ENCODE measurements at places on chromosomes 11 and 22.

DNA sequence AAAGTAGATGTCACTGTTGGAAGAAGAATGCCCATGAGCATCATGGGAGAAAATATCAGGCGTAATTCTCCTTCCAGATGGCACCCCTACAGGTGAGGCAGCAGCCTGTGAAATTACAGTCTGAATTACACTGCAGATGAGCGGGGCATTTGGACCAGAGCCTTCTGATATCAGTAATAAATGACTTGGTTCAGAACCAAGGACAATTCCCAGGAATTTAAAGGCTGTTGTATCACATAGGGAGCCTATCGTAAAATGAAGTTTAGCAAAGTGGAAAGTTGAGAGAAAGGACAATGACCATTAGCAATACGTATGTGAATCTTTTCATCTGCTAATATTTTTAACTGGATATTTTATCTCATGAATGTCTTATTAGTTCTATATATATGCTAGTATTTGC, 61.3 kb downstream of the PRMT3 start:
- DNase-seq = no peak

DNA sequence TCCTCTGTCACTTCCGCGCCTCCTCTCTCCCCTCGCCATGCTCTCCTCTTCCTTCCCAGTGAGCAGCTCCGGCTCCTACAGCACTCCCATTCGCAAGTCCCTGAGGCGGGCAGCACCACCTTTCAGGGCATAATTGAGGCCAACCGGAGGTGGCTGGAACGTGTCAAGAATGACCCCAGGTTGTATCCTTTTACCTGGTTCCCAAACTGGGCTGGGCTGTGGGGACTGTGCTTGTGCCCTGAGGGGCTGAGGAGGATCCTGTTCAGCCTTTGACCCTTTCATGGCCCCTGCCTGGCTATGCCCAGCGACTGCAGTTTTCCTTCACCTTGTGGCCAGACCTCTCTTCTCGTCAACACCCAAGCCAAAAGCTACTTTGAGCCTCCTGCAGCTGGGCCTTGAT, 84.1 kb downstream of the CEP164 start:
- no peak for DNase-seq

- no peak for DNase-seq
These were observed 81.9 kb upstream of the HEPHL1 start for GRCh38 chr11:93939084-93939760.

DNA sequence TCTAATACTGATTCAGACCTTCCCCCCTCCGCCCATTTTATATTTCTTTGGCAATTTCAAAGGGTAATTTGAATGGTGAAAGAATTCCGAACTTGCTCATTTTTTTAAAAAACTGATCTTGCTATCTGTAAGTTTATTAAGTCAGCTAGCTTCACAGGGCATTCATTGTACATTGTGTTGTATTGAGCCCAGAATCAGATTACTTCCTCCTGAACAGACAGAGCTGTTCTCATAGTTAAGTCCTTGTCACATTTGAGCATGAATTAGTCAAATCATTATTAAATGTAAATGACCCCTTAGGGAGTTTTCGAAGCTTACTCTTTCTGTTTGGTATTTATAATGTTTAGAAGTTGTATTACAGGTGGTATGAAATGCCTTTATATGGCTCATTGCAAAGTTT, 34.4 kb downstream of the CYP2R1 start:
- no peak for DNase-seq

DNA sequence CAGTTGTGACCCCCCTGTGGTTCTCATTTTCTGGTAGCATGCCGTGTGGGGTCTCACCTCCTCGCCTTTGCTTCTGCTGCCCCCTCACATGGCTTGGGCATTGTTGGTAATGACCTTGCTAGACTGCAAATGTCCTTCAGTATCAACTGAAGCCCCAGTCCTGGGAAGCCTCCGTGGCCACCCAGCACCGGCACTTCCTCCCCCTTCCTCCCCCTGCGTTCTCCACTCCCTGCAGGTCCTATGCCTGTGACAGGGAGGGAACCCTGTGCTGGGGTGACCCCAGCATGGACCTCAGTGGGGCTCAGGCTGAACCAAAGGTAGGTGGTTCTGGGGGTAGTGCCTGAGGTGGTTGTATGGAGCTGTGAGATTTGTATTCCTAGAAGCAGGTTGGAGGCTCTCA, 5.9 kb downstream of the ST3GAL4 start:
- DNase-seq = no peak

GRCh38 chr11:7160814-7161489, 72.2 kb downstream of the RBMXL2 start:
- no peak for DNase-seq

DNA sequence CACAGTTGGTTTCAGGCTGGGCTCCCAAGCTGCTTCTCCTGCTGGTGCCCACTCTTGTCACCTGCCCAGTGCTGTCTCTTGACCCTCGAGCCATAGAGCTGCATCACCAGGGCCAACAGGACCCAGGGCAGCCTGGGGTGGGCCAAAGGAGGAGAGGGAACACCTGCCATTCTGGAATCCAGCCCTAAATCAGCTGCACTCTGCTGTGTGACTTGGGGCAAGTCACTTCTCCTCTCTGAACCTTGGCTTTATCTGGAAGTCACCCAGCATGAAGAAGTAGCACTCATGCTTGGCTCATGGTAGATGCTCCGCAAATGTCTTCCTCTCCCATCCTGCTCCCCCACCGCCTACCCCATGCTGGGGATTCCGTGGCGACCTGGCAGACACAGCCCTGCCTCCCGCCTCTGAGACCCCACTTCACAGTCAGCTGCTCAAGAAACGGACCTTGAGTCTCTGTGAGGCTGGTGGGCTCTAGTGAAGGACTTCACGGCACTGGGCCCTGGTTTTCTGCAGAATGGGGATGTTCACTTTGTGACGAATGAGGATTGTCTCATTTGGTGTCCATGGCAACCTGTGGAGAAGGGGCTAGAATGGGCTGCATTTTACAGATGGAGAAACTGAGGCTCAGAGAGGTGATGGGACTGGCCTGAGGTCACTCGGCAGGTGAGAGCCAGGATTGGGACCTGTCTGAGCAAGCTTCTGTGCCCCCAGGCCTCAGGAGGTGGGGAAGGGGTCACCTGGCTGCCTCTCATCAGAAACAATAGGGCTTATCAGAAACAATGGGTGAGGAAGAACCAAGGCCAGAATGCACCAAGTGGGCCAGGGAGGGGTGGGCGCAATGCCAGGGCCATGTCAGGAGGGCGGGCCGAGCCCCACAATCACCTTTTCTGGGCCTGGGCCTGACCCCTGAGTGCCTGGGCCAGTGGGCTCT, 12.4 kb downstream of the EMID1 start:
- DNase-seq = no peak

- DNase-seq = no peak
These were observed 16.8 kb upstream of the PPARA start for GRCh38 chr22:46133588-46133855.

DNA sequence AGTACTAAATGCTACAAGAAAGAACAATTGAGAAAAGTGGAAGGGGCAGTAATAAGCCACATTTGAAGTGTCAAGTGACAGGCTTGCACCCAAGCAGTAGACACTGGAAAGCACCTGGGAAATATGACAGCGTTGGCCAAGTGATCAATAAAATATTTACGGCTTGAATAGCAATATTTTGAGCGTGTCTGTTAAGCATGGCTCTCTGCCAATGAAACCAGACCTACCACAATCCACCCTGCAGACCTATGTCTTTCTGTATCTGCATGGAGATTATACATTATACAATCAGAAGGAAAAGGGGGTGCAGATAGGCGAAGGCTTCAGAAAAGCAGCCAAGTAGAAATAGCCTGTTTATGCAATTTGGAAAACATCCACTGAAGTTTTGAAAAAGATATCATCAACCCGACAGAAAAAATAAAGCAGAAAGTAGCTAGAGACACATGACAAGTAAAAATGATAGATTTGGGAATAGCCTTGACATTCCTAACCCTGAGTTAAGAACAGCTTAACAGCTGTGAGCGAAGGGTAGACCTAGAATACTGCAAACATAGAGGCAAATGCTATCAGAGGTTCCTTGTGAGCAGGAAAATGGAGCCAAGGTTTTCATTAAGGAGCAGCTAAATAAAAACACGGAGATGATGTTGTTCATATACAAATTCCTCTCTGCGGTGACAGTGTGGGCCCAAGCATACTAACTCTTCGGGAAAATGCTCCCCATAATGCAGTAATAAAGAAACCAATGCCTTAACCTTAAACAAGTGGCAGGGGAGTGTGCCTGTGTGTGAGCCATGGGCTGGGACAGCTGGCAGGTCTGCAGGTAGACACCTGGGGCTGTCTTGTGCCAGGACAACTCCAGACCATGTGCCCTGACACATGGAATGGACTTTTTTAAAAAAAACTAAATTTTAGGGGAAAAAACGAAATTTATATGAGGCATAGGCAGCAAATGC, 71.3 kb downstream of the ETS1 start:
- no peak for DNase-seq

GRCh38 chr11:106983261-106983660, 35.0 kb downstream of the GUCY1A2 start:
- DNase-seq = no peak

DNA sequence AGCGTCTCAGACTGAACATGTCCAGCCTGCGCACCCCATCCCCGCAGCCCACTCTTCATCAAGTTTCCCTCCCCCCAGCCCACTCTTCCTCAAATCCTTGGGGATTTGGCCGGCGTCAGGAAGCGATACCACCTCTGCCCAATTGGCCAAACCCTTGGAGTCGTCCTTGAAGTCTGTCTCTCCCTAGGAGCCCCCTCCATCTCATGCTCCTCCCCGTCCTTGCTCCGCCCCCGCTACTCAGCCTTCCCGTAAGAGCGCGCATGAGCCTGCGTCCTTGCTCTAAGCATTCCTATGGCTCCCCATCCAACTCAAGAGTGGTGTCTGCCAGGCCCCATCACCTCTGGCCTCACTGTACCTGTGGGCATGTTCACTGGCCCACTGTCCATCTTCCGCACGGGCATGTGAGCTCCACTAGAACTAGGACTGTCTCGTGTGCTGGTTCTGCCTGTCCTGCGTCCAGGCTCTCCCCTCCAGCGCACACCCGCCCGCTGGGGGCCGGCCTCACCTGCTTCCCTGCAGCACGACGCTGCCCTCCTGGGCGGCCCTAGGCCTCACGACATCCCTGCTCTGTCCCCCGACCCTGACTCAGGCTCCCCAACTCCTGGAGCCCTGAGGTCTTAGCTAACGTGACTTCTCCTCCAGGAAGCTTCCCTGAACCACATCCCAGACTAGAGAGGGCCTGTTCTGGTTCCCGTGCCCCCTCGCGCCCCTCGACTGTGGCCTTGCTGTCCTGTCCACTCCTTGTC, 30.5 kb upstream of the TTLL12 start:
- DNase-seq = no peak

- no peak for DNase-seq
These were observed at the start of gene FOLR1 for GRCh38 chr11:72191961-72192381. Gene FOLR1, plus strand, starts transcription at chr11:72192140. Its CDS starts 34 bp downstream, at chr11:72192174.

- DNase-seq = no peak
These were observed 46.0 kb upstream of the GRAMD1B start for GRCh38 chr11:123384116-123384515.

DNA sequence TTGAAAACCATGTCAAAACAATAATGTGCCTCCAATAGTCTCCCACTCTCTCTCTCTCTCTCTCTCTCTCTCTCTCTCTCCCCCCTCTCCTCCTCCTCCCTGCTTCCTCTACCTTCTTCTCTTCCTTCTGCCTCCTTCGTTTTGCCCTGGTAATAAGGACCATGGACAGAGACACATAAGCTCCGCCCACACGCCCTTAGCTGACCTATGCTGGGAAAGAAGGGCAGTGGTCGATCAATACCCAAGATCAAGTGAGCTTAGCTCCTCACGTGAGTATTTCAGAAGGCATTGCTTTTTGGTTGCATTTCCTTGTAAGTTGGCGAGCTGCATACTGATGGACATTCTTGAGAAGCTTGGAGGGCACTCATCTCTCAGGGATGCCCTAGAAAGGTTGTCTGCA, 194.8 kb downstream of the MIAT start:
- no peak for DNase-seq

- DNase-seq = no peak
These were observed 69.8 kb upstream of the KCNQ1OT1 start for GRCh38 chr11:2769409-2770095.

GRCh38 chr11:3626250-3626960, 15.4 kb downstream of the ART5 start:
- DNase-seq = no peak

GRCh38 chr11:83702796-83703195, 416.6 kb upstream of the CCDC90B start:
- no peak for DNase-seq

DNA sequence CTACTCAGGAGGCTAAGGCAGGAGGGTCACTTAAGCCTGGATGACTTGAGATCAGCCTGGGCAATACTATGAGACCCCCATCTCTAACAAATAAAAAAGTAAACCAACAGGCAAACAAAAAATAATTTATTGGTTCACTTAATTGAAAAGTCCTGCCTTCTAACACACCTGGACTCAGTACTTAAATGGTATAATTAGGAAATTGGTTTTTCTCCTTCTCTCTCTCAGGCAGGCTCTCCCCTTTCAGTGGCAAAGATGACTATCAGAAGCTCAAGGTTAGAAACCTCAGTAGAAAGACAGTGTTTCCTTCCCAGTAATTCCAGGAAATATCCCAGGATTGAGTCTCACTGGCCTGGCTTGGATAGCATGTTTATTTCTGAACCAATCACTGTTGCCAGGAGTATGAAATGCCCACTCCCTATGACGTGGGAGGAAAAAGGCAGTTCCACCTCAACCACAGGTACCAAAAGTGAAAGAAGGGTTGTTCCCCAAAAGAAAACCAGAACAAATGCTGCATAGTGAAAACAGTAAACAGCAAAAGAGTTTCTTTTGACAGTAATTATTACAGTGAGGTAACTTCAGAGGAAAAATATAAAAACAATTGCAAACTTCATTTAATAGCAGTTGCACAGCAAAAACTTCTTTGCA, 56.3 kb upstream of the SOX6 start:
- DNase-seq = no peak

GRCh38 chr22:36332623-36333332, 55.0 kb downstream of the MYH9 start:
- DNase-seq = peak; percentile 50

- no peak for DNase-seq
These were observed 3.8 kb downstream of the CHRNA10 start for GRCh38 chr11:3667149-3668035.

DNA sequence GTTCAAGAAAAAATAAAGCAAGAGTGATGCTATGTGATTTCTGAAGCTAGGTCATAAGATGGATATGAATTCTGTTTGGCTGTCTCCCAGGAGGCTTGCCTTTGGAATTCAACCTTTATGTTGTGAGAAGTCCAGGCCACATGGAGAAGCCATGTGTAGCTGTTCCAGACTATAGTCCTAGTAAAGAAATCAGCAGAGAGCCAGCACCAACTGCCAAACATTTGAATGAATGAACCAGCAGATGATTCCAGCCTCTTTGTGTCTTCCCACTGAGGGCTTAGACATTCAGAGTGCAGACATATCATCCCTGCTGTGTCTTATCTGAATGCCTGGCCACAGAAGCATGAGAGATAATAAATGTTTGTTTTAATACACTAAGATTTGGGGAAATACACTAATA, 1150.6 kb downstream of the DLG2 start:
- no peak for DNase-seq
